Progenitor cell of endocrine pancreas (in vitro differentiated cells): ENCODE measurements at places on chromosomes 2 and 18.

- no peak for DNase-seq
Measured at GRCh38 chr2:15042801-15043217, 410.3 kb downstream of the LRATD1 start.

DNA sequence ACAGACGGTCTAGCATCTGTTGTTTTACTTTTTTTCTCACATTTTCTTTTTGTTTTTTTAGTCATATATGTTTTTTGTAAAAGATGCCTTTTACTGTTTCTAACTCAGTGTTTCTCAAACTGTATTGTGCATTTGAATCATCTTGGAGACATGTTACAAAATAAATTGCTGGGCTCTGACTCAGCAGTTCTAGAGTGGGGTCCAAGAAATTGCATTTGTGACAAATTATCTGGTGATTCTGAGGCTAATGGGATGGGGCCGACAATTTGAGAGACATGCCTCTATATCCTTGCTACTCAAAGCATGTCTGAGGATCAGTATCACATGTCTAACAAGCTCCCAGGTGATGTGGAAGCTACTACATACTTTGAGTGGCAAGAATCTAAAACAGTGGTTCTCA lies 478.8 kb downstream of the PLCL1 start:
- DNase-seq = no peak

GRCh38 chr18:36284671-36285295 lies 12.7 kb upstream of the FHOD3 start:
- no peak for DNase-seq

DNA sequence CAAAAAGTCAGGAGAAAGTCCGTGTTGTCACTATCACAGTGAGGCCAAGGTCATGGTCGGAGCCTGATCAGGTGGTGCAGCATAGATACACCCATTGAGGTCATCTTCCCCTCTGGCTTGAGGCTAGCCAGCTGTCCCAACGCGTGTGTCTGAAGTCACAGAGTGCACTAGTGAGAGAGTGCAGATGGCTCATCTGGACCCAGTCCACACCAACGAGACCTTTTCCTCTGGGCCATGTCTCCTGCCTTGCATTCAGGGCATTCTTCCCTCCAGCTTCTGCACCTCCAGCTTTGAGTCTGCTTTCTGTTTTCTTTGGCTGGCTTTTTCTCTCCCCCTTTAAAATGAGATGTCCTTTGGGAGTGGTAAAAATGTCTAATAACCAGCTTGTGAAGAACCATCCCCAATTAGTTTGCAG lies 146.9 kb downstream of the TDRD15 start:
- DNase-seq = no peak

GRCh38 chr2:208036357-208036756 lies 11.0 kb upstream of the PLEKHM3 start:
- no peak for DNase-seq

GRCh38 chr2:69196327-69197117 lies 183.5 kb downstream of the ANTXR1 start:
- DNase-seq = no peak

- DNase-seq = no peak
Measured at GRCh38 chr2:224970311-224970710, 72.0 kb downstream of the DOCK10 start.

DNA sequence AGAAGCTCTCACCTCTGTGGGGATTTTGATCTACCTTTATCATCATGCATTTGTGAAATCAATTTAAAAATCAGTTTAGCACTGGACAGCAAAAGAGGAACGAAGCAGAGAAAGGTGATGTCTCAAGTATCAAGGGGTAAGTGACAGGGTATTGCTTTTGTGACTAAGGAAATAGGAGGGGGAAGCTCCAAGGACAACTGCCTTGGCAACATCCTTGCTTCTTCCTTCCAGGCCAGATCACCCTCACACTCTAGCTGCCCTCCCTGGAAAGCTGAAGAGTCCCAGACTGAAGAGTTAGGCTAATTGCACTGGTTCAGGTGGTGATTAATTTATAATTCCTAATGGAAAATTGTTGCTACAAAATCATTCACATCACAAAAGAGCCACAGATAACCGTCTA lies 859.1 kb upstream of the ACVR2A start:
- DNase-seq = no peak

- no peak for DNase-seq
Measured at GRCh38 chr2:220708366-220708765, 863.7 kb downstream of the EPHA4 start.

GRCh38 chr2:132677661-132678060 lies 7.7 kb upstream of the LYPD1 start:
- no peak for DNase-seq

DNA sequence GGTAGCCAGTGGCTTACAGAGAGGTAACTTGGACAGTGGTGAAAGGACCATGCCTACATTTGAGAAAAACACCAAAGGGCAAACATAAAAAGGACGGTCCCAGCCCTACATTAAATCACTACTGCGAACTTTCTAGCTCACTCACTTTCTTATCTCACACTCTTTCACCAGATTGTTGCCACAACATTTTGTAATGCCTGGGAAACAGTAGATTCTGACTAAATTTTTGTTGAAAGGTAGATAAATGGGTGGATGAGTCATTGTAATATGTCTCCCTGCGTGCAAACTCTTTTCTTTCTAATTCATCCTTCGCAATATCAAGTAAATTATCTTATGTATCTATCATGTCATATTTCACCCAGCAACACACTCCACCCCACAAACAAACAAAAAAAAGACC lies 192.2 kb downstream of the IRS1 start:
- DNase-seq = no peak

- DNase-seq = no peak
Measured at GRCh38 chr2:27980242-27980641, 89.7 kb downstream of the BABAM2 start.

- DNase-seq = no peak
Measured at GRCh38 chr18:6495536-6495935, 80.8 kb upstream of the L3MBTL4 start.

GRCh38 chr18:57149051-57149450 lies 2.2 kb downstream of the BOD1L2 start:
- DNase-seq = no peak

DNA sequence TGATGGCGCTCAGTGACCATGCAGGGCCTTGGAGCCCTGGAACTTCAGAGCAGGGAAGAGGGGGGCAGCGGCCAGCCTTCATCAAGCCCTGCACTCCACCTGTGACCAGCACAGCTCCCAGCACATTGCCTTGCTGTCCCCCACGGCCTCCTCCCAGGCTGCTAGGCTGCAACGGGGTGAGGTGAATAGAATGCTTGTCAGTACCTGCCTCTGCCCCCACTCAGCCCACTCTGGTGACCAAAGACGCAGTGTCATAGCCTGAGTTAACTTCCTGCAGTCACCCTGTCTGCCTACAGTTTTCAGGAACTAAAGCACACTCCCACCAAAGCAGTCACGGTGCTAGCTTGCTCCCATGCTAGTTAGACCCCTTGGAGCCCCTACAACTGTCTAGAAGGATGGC lies 72.1 kb downstream of the STPG4 start:
- DNase-seq = no peak

- DNase-seq = no peak
Measured at GRCh38 chr2:201536754-201537153, 85.2 kb downstream of the STRADB start.

- DNase-seq = no peak
Measured at GRCh38 chr2:232299084-232299483, 79.5 kb upstream of the ALPP start.

GRCh38 chr2:44230378-44230777 lies 44.9 kb upstream of the SLC3A1 start:
- no peak for DNase-seq

DNA sequence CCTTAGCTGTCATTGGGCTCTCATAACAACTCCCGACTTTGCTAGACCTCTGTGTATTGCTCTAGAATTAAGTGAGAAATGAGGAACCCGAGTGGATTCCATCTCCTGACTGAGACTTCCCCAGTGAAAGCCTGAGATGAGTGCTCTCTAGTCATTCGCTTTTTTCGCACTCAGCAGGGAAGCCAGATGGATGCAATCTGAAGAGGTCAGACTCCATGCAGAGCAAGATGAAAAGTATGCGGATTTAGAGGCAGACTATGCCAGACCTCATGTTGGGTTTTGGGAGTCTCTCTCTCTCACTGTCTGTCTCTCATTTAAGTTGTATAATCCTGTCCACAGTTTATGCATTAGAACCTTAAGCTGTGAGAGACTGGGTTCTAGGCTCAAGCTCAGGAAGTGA lies 88.6 kb downstream of the SLC5A7 start:
- no peak for DNase-seq

DNA sequence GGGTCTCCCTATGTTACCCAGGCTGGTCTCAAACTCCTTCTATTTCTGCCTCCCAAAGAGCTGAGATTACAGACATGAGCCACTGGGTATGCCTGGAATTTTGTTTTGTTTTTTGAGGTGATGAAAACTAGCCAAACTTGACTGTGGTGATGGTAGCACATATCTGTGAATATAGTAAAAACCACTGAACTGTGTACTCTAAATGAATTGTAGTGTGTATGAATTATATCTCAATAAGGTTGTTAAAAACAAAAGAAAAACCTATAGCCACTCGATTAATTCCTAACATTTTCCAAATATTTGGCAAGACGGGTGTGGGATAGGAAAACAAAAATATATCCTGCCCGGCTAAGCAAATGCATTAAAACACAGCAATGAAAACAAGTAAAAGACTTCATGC lies 1302.3 kb upstream of the CHAC2 start:
- DNase-seq = no peak

DNA sequence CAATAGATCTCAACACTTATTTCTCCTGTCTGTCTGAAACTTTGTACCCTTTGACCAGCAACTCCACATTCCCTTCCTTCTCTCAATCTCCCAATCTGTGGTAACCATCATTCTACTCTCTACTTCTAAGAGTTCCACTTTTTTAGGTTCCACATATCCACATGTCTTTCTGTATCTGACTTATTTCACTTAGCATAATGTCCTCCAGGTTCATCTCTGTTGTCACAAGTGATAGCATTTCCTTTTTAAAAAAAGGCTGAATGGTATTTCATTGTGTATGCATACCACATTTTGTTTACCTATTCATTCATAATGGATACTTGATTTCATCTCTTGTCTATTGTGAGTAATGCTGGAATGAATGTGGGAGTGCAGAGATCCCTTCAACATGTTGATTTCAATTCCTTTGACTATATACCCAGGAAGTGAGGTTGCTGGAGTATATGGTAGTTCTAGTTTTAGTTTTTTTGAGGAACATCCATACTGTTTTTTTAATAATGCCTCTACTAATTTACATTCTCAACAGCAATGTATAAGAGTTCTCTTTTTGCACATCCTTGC lies 18.8 kb upstream of the MMADHC start:
- no peak for DNase-seq

DNA sequence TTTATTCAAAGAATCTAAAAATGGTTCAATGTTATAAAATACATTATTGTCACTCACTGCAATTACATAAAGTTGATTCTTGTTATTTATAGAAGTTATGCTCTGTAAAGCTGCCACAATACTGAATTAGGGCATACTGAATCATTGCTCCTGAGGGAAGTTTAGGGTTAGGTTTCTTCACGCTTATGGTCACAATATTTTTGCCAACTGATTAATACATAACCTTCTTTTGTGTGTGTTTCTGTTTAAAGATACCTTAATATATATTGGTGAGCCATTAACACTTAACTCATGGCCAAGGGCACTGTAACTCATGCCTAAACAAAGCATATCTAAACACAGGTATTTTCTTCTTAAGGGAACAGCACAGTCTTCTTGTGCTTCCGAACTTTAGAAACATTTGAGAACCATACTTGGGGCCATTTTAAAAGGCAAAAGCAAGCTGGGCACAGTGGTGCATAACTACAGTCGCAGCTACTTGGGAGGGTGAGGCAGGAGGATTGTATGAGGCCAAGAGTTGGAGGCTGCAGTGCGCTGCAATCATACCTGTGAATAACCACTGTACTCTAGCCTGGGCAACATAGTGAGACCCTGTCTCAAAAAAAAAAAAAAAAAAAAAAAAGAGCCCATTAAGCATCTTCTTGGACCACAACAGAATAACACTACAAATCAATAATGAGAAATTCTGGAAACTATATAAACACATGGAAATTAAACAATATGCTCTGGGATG lies 15.6 kb downstream of the DARS1 start:
- DNase-seq = no peak

- no peak for DNase-seq
Measured at GRCh38 chr2:62471404-62471803, 34.6 kb downstream of the TMEM17 start.

DNA sequence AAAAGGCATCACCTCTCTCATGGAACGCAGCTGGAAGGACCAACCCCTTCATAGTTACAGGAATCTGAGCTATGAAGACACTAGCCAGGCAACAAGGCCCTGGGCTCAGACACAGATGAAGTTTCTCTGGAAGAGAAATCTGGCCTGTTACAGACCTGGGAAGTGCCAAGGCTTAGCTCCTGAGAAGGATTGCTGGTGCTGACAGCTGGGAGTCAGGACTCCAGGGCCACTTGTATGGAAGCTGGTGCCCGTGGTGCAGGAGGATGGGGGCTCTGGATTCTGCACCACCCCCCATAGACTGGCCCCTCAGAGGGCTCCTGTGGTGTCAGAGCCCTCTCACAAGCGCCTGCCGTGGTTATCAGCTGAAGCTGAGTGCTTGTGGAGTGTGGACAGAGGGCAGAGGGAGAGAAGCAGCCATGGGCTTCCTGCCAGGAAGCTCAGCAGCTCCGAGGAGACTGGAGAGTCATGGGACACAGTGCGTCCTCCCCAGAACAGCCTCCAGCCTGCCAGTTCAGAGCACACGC lies 87.3 kb upstream of the LCLAT1 start:
- DNase-seq = no peak

DNA sequence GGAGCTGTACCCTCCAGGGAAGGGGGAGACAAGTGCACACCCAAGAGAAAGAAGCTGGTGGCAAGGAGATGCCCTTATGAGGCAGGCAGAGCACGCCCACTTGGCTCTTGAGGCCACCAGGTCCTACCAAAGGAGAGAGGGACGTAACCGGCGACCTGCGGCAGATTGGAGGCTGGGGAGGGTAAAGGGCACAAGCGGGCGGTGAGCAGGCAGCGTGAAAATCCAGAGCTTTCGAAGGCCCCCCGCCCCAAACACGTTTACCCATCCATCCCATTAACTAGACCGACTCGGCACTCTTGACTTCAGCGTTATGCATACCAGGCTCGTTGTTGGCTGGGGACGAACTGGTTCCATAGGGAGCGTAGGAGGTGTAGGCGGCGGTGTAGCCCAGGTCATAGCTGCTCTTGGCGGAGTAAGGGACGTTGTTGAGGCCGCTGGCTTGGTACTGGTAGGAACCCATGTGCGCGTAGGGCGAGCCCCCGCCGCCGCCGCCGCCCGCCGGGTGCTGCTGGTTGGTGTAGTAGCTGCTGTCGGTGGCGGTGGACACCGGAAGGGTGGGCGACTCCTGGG lies 794 bp downstream of the DLX2 start:
- no peak for DNase-seq

DNA sequence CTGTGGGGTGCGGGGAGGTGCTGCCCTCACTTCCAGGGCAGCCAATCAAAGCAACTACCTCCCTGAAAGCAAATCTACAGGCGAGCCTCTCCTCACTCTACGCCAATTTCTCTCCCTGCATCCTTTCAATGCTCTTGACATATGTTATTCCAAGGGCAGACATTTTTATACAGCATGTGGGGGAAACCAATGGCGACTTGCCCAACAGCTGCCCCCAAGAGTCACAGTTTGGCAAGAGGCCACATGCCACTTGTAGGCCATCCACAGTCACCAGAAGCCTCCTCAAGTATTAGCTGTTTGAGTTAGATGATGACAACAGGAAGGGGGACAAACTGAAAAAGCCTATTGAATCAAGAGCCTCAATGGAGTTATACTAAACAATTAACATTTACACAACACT lies 114.6 kb downstream of the MYO5B start:
- DNase-seq = no peak
